Activated CD4-positive, alpha-beta T cell treated with anti-CD3 and anti-CD28 coated beads, Interleukin-2, amount 10 ng/mL, durations not matched to agents 7 days and 5 days (primary cell): ENCODE measurements at places on chromosomes 7 and 10. TPM values are rescaled to one million over a fixed set of nuclear protein-coding genes. Genes with fewer than 3 reads are reported as not detected.

MYOZ1 gene
- total RNA-seq: not detected

- no peaks in the 10 kb centered on the region for H3K36me3 ChIP-seq
- no peak overlapping the region for H3K27ac ChIP-seq
- peaks cover 4% of the 10 kb centered on the region for H3K27me3 ChIP-seq
- H3K4me3 ChIP-seq: no peak overlapping the region
Observed at GRCh38 chr7:8277394-8277982, 15.5 kb upstream of the ICA1 start.

- DNase-seq: no peak
- no peaks in the 10 kb centered on the region for H3K36me3 ChIP-seq
- peaks cover 5% of the 10 kb centered on the region for H3K27me3 ChIP-seq
- no peak overlapping the region for H3K4me3 ChIP-seq
Observed at GRCh38 chr10:93219347-93219746, 145.7 kb downstream of the CYP26A1 start.

- DNase-seq: no peak
- no peaks in the 10 kb centered on the region for H3K4me1 ChIP-seq
- no peak overlapping the region for H3K4me3 ChIP-seq
- peaks cover 7% of the 10 kb centered on the region for H3K27me3 ChIP-seq
- H3K36me3 ChIP-seq: no peaks in the 10 kb centered on the region
Observed at GRCh38 chr10:68121852-68122251, 12.6 kb downstream of the MYPN start.

DNA sequence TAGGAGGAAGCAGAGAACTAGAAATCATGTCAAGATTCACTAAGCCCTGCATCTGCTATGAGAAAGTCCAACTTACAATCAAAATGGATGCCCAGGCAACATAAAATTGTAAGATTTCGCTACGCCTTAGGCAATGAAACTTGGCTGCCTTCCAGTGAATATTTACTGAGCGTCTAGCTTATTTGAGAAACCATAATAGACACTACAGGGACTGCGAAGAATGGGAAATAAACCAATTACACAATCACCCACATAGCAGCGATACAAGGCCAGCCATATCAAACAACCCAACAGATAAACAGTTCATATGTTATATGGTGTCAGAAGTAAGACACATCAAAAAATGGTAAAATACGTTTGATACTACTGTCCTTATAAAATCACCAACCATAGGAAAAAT lies 545.0 kb upstream of the C7orf33 start:
- H3K4me1 ChIP-seq: no peaks in the 10 kb centered on the region
- no peak for DNase-seq
- no peaks in the 10 kb centered on the region for H3K36me3 ChIP-seq
- H3K27me3 ChIP-seq: no peaks in the 10 kb centered on the region
- H3K27ac ChIP-seq: no peak overlapping the region
- no peak overlapping the region for H3K4me3 ChIP-seq

DNA sequence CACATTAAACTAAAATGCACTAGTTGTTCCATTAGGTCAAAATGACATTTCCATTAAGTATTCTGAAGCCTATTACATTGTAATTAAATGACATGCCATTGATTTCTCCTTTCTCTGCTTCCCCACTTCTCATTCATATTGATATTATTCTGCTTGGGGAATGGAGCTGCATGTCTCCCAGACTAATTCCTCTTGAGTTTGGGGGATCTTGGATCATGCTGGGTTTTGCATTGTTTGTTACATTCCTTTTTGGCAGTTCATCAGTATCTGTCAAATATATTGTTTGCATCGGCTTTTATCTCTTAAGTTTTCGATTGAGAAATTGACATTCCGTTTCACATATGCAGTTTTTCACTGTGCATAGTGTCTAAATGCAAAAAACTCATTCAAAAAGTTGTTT lies 65.1 kb upstream of the CYP26C1 start:
- no peak for DNase-seq
- no peaks in the 10 kb centered on the region for H3K27me3 ChIP-seq
- no peak overlapping the region for H3K27ac ChIP-seq
- no peaks in the 10 kb centered on the region for H3K36me3 ChIP-seq
- peaks cover 13% of the 10 kb centered on the region for H3K4me1 ChIP-seq

DNA sequence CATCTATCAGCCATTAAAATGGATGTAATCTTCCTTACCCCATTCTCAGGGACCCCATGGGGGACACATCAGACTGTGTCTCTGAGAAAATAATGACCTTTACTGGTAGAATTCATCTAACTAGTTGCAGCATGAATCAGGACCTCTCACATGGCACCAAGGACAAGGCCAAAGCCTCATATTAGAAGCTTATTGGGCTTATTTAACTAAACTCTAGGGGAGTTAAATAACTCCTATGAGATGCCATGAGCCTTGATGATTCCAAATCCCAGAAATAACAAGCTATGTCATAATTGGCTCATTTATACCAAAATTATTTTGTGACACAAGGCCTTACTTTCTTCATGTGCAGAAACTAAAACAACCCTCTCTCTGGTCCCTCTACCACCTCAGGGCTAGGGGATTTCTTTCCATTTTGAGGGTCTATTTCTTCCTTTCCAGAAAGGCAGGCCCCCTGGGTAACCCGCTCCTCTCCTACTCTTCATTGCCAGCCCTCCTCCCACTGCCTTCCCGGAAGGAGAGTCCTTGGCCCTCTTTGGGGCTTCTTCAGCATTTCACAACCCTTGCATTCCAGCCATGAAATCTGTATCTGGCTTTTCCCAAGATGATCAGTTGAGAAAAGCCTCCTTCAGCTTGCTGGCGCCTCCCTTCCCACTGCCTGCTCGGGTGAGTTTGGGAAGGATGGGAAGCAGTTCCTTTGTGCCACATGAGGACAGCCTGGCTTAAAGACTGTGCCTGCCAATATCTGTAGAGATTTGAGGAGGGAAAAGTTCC lies 41.8 kb upstream of the TRIM8 start:
- no peaks in the 10 kb centered on the region for H3K27me3 ChIP-seq
- DNase-seq: no peak
- H3K4me1 ChIP-seq: peaks cover 3% of the 10 kb centered on the region
- no peak overlapping the region for H3K4me3 ChIP-seq
- H3K27ac ChIP-seq: no peak overlapping the region

DNA sequence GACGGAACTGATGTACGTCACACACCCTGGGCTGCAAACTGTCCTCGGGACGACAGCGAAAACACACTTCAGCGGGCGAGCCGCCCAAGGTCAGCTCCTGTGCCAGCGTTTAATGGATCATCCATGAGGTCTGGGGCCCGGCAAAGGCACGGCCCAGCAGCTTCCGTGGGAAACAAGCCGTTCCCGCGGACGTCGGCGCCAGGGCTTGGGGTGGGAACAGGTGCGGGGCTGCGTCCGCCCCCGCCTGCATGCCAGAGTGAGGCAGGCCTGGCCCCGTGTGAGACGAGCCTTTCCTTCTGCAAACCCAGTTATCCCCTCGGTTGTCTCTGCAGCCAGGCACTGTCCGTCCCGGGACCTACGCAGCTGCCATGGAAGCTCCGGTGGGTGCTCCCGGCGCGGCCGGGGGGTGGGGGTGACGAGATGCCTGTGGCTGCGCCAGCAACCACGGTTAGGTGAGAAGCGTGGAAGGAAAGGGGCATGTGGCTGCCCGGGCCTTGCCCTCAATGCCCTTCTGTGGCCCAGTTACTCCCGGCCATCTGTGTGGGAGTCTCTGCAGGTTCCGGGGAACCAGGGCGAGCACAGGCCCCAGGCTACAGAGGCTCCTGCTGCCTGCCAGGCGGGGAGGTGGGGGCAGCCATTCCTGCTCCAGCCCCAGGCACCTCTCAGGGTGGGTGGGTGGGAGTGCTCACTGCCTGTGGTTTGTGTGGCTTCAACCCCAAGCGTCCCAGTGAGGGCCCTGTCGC lies 42.2 kb upstream of the PDGFA start:
- H3K36me3 ChIP-seq: no peaks in the 10 kb centered on the region
- no peaks in the 10 kb centered on the region for H3K4me1 ChIP-seq
- no peak overlapping the region for H3K4me3 ChIP-seq
- no peak overlapping the region for H3K27ac ChIP-seq
- no peak for DNase-seq
- H3K27me3 ChIP-seq: no peaks in the 10 kb centered on the region

- peak overlapping the region; percentile 97 for H3K4me3 ChIP-seq
- no peaks in the 10 kb centered on the region for H3K36me3 ChIP-seq
- no peak for DNase-seq
- H3K27ac ChIP-seq: peak overlapping the region; percentile 80
- peaks cover 20% of the 10 kb centered on the region for H3K4me1 ChIP-seq
Observed at GRCh38 chr7:98107313-98107721, 655 bp downstream of the LMTK2 start.

- H3K27ac ChIP-seq: no peak overlapping the region
- no peak for DNase-seq
- H3K36me3 ChIP-seq: no peaks in the 10 kb centered on the region
- peaks cover 2% of the 10 kb centered on the region for H3K27me3 ChIP-seq
- H3K4me3 ChIP-seq: no peak overlapping the region
Observed at GRCh38 chr7:1611708-1612241, 41.9 kb upstream of the PSMG3 start.

- no peaks in the 10 kb centered on the region for H3K36me3 ChIP-seq
- no peaks in the 10 kb centered on the region for H3K27me3 ChIP-seq
- no peak for DNase-seq
- H3K4me3 ChIP-seq: no peak overlapping the region
- peaks cover 21% of the 10 kb centered on the region for H3K4me1 ChIP-seq
- H3K27ac ChIP-seq: no peak overlapping the region
Observed at GRCh38 chr7:151754142-151754590, 122.7 kb downstream of the PRKAG2 start.

DNA sequence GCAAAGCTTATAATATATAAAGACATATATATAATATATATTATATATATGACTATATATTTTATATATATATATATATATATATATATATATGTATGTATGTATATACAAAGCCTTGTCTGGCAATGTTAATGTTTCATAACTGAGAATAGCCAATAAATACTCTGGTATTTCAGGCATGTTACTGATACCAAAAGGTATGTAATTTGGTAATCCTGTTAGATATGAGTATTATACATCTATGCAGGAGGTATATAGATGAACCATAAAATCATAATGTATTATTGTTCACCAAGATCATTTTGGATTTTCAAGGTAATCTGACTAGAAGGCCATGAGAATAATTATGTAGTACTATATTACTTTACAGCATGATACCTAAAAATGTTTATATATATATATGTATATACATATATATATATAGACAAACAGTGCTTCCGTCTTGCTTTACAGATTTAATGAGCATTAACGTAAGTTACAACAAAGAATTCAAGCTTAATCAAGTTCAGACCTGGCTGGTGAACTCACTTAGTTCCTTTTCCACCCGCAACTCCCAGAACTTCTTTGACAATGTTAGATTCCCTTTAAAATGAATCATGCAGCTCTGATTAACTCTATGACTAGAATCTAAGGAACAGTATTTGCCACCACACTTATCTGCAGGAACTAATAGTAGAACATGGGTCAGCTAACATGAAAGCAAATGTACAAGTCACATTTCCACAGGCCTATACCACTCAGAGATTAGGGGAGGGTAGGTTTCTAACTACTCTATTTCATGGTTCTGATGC lies 82.7 kb downstream of the SLC25A13 start:
- H3K36me3 ChIP-seq: no peaks in the 10 kb centered on the region
- no peaks in the 10 kb centered on the region for H3K4me1 ChIP-seq
- H3K27me3 ChIP-seq: no peaks in the 10 kb centered on the region
- H3K27ac ChIP-seq: no peak overlapping the region

GRCh38 chr7:44062180-44062902 lies 3.0 kb downstream of the PGAM2 start:
- DNase-seq: no peak
- H3K27me3 ChIP-seq: no peaks in the 10 kb centered on the region
- no peak overlapping the region for H3K4me3 ChIP-seq
- peaks cover 33% of the 10 kb centered on the region for H3K36me3 ChIP-seq

DNA sequence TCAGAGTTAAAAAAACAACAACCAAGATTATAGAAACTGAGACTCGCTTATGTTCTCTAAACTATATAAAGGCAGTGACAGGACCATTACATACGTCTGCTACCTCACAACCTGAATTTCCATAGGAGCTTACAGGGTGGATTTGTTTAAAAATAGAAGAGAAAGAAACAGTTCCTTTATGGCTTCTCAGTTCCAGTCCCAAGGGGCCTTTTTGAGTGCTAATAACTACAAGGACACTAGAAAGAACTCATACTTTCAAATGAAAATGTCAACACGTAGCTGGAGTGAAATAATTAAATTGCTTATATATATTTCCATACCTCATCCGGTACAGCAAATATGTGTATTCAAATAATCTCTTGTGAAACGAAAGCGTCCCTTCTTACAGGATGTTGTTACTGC lies 19.7 kb downstream of the TSPAN12 start:
- no peak overlapping the region for H3K4me3 ChIP-seq
- no peaks in the 10 kb centered on the region for H3K4me1 ChIP-seq
- peaks cover 10% of the 10 kb centered on the region for H3K27me3 ChIP-seq
- no peak overlapping the region for H3K27ac ChIP-seq
- no peak for DNase-seq
- H3K36me3 ChIP-seq: no peaks in the 10 kb centered on the region

DNA sequence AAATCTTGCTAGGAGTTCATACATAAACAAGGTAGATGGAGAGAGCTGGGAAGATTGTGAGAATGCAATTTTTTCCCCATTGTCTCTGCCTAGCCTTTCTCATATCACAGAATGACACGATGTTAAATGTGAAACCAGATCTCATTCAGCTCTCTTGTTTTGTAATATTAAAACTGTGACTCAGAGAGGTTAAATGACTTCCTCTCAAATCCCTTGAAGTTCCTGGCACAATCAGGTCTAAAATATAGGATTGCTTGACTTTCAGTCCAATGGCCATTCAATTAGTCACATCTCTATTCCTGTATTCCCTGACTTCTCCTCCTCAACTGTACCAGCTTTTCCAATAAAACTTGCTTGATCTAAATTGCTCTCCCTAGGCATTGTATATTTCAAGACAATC lies 3.1 kb downstream of the ANKRD22 start:
- peaks cover 19% of the 10 kb centered on the region for H3K4me1 ChIP-seq
- DNase-seq: no peak
- peaks cover 13% of the 10 kb centered on the region for H3K27me3 ChIP-seq
- H3K36me3 ChIP-seq: peaks cover 4% of the 10 kb centered on the region
- H3K27ac ChIP-seq: peak overlapping the region; percentile 58

DNA sequence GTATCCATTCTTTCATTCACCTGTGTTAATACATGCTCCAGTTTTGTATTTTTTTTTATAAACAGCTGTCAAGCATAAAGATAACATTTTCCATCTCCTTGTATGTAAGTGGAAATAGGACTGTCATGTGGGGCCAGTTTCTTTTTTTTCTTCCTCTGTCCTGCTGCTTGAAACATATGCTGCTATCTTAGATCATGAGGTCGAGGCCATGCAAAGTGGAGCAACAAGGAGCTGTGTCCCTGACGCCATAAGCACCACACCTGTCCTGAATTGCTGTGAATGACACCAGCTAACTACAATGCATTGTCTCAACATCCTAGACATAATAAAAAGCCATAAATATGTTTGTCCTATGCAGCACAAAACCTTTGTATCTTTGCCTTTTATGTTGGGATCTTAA lies 37.7 kb upstream of the SLC26A4 start:
- peaks cover 2% of the 10 kb centered on the region for H3K36me3 ChIP-seq
- H3K27me3 ChIP-seq: no peaks in the 10 kb centered on the region
- no peak overlapping the region for H3K4me3 ChIP-seq
- no peak for DNase-seq
- H3K27ac ChIP-seq: no peak overlapping the region

GRCh38 chr10:26525586-26525985 lies 87.4 kb downstream of the APBB1IP start:
- peaks cover 5% of the 10 kb centered on the region for H3K4me1 ChIP-seq
- H3K4me3 ChIP-seq: no peak overlapping the region
- H3K27ac ChIP-seq: peak overlapping the region; percentile 33
- H3K36me3 ChIP-seq: peaks cover 58% of the 10 kb centered on the region
- DNase-seq: no peak
- no peaks in the 10 kb centered on the region for H3K27me3 ChIP-seq

- H3K4me3 ChIP-seq: no peak overlapping the region
- peaks cover 1% of the 10 kb centered on the region for H3K27me3 ChIP-seq
- DNase-seq: no peak
- no peaks in the 10 kb centered on the region for H3K4me1 ChIP-seq
- H3K27ac ChIP-seq: no peak overlapping the region
- H3K36me3 ChIP-seq: no peaks in the 10 kb centered on the region
Observed at GRCh38 chr7:30757342-30757692, 5.4 kb downstream of the INMT start.
